Neural crest cell (in vitro differentiated cells): ENCODE measurements at places on chromosomes 11 and 22. TPM values are rescaled to one million over a fixed set of nuclear protein-coding genes. Genes with fewer than 3 reads are reported as not detected.
A peak's percentile ranks its signal among the peaks of the same experiment; 100 is the strongest.

PHF21B gene
- 36.5 and 40.4 TPM in 2 replicates for total RNA-seq

DNA sequence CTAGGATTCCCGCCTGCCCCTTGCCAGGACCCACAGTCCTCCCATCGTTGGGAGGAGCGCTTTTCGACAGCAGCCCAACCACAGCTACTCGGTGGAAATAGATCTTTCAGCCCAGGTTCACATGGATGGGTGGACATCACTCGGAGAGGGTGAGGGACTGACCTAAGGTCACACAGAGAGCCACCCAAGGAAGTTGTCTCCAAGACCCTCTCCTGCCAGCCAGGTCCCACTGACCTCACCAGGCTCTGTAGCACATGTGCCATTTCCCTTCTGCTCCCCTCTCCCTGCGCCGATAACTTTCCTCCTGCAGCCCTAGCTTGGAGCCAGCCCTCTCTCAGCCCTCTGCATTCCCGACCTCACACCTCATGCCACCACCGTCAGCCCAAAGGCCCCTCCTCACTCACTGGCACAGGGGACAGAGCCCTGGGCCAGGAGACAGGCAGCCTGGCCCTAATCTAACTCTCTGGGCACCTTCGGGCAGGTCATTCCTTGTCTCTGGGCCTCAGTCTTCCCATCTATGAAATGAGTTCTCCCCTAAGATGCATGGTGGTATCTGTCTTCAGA, 4.7 kb downstream of the KCNJ4 start:
- no peak for DNase-seq

CATSPER1 gene
- not detected in 2 replicates for total RNA-seq

IRAG1 gene
- 5.4 and 6.1 TPM in 2 replicates for total RNA-seq

CSF2RB gene
- total RNA-seq, result not detected in 2 replicates

MUC5AC gene
- total RNA-seq, result not detected in 2 replicates

MS4A4A gene
- total RNA-seq, result not detected in 2 replicates

IL10RA gene
- 0.37 and 0.48 TPM in 2 replicates for total RNA-seq

ACER3 gene
- 16.7 and 19.0 TPM in 2 replicates for total RNA-seq

- no peak for DNase-seq
Observed at GRCh38 chr11:12983336-12983735, 25.8 kb upstream of the RASSF10 start.

DNA sequence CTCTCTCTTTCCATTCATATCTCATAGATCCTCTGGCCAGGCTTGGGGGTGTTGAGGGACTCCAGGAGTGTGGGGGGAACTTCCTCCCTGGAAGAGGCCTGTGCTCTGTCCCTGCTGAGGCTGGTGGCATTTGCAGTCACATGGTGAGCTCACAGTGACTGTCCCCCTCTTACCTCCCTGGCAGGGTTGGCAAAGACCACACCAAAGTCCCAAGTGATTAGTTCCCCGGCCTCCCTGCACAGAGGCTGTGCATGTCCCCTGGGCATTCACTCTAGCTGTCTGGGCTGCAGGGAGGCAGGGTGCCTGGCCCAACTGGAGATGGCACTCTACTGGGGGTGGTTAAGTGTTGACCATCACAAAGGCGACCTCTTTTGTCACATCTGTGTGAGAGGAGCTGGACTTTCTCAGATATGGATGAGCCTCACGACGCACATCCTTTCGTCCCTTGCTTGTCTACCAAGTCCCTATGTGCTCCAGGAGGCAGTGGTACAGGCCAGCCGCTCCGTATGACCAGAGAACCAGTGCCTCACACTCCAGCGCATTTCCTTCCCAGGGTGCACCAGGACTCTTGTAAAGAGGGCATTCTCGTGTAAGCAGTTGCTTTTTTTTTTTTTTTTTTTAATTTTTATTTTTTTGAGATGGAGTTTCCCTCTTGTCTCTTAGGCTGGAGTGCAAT, 8.8 kb downstream of the TANGO2 start:
- DNase-seq, result no peak

SMIM38 gene
- total RNA-seq, result 1.1 and 1.4 TPM in 2 replicates

DNA sequence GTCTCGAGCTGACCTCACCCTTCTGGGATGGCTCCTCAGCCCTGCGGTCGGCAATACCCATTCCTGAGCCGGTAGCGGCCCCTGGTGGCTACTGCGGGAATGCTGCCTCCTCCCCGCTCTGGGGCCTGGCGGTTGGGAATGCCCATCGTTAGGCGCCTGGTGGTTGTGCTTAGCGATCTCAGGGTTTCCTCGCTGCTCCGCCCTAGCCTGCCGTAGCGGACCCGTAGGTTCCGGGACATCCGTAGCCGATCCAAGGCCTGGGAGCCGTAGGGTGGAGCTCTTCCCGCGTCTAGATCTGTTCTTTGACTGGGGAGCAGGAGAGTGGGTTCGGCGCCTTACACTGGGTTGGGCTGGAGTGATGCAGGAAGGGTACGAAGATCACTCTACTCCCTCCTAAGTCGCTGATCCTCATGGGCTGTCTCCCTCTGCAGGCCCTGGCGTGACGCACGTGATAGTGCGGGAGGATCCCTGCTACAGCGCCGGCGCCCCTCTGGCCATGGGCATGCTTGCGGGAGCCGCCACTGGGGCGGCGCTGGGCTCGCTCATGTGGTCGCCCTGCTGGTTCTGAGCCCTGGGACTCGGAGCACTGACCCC, 14.8 kb downstream of the PLEKHB1 start:
- peak; percentile 99 for DNase-seq

GRCh38 chr11:62267576-62267975, 2.4 kb upstream of the SCGB2A2 start:
- no peak for DNase-seq

DNA sequence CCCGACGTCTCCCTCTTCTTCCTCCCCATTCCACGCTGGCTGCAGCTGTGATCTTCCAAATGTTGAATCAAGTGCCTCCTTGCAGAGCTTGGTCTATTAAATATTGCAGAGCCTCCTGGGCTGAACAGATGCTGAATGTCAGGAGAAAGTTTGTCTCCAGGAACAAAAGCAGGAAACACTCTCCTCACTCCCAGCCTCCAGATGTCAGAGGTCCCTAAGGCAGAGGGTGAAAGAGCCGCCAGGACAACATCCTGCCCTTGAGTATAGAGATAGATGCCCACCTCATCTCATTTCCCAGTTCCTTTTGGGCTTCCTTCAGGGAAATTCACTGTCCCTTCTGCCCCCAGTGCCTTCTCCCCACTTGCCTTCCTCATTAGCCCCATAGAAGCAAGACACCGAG, 40.8 kb upstream of the IGSF9B start:
- DNase-seq, result no peak

DNA sequence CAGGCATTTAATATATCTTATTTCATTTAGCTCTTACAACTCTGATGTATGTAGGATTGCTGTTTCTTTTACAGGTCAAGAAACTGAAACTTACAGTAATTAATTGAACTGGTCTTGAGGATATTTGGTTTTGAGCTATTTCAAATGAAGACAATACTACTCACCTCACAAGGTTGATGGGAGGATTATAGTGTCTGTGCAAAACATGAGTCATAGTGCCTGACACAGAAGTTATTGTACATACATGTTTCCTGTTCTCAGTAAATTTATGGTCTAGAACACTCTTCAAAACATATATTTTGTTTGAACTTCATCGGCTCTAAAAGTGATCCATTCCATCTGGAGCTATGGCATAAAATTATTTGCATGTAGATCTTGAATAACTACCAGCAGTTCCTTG, 61.9 kb downstream of the CECR2 start:
- no peak for DNase-seq

CNTN5 gene
- total RNA-seq, result not detected in 2 replicates

- no peak for DNase-seq
Observed at GRCh38 chr11:104968355-104968855, at the start of gene CASP4. TSS of gene CASP4 (minus strand) at chr11:104968574. CDS start at chr11:104968525, 49 bp downstream.

JHY gene
- 1.9 and 2.3 TPM in 2 replicates for total RNA-seq

GRCh38 chr11:106457727-106458126, 380.3 kb downstream of the AASDHPPT start:
- no peak for DNase-seq

DNA sequence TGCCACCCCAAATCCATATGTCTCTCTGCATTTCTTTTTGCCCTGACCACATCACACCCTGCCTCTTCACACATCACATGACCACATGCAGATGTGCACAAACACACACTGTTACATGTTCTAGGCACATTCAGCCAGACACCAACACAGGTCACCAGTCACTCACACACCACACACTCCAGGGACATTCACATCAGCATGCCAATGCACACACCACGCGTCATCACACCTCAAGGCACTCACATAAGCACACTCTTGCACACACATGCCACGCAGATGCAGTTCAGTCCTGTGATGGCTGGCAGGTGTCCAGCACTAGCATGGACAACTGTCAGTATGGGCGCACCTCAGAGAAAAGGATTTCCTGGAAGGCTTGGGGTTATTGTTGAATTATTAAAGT, 77.0 kb upstream of the MYOD1 start:
- DNase-seq, result no peak
